Fibroblast of skin of left quadriceps (primary cell): ENCODE measurements at places on chromosomes 2 and 18.

GRCh38 chr2:88252646-88253045, 82.5 kb downstream of the THNSL2 start:
- no peak for DNase-seq

DNA sequence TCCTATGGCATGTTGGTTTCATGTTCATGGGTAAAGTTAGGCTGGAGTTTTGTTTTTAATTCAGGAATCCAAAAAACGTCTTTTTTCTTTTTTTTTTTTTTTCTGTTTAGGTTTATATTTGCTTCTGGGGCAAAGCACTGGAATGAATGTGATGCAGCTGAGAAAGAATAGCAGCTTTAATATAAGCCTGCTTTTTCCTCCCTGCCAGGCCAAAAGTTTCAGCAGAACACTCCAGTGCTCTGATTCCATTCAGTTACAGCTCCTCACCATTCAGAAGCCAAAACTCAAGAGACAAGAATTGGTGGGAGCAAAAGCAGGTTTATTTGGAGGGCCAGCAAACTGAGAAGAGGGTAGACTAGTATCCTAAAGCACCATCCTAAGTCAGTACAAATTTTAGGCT, 102.7 kb upstream of the PELI1 start:
- DNase-seq, result no peak

GRCh38 chr2:112790305-112790704, 6.0 kb upstream of the IL1A start:
- no peak for DNase-seq

DNA sequence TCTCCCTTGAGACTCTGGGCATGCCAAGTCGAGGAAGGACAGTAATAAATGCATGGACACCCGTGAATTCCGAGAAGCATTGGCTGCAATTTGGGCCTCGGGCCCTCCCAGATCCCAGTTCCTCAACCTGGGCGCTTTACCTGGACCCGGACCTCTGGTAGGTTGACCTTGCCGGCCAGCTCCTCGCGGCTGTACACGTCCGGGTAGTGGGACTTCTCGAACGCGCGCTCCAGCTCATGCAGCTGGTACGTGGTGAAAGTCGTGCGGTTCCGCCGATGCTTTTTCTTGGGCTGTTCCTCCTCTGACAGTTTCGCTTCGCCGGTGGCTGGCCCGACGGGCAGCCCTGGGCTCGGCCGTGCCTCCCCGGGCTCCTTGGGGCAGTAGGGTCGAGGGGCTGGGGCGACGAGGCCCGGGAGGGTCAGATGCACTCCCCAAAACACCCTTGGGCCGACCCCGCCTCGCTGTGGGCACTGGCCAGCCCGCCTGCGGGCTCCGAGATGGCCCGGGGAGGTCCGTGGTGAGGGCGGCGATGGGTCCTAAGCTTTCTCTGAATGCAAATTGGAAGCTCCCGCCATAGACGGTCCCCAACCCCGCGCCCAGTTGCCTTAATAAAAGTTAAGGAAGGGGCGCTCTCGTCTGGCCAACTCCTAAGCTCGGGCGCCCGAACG, 899 bp downstream of the RAX start:
- DNase-seq, result no peak

DNA sequence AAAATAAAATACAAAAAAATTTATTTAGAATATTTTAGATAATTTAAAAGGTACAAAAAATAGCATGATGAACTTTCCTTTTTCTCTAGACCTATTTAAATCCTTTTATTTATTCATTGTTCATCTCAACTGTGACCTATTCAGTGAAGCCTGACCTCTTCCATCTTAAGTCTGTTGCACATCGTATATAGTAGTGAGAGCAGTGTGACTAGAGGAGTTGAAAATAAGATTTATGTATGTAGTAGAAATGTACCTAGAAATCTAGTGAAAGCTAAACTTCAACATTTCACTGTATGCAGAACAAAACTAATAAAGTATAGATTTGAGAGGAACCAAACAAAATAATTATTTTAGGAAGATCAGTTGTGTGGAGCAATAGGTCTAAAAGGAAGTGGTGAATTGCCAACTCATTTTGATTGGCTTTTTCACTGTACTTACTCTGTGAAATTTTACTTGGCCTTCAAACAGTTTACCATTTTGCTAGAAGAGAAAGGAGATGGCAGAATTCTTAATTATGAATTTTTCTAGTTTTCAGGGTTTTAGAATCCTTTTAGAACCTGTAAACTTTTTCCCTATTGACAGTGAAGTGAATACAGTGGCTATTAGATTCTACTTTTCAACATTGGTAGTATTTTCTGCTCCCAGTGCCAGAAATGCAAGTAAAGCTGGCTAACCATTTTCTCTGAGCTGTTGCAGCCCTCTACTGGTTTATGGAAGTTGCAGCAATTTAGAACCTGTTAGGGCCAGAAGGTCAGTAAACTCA, 11.0 kb downstream of the ANKRD12 start:
- peak; percentile 46 for DNase-seq
